ENCODE measurements at places on chromosomes 5 and 9.
A peak's percentile ranks its signal among the peaks of the same experiment; 100 is the strongest.

DNA sequence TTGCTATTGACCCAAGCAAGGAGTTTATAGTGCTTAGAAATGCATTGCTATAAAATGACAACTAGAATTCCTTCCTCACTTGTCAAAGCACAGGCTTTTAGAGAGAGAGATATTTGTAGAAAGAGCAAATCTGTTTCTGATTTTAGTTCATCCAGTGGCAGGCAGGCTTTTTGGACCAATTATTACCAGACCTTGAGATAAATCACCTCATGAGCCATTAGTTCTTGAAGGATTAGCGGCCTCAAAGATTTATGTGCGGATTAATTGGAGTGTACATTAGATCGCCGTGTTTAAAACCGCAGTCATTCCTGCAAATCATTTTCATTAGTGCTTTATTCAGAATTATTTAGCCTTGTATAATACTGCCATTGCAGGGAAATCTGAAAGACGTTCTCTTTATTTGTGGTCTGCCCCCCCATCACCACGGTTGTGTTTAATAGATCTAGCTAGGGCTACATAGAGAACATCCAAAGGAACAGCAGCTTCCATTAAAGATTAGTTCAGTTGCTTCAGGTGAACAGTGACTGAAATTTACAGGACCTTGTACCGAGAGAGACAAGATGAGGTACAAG, 28.8 kb upstream of the TJP2 start:
- DNase-seq = no peak

GRCh38 chr9:127290561-127291065, 26.0 kb downstream of the GARNL3 start:
- DNase-seq = no peak

- no peak for DNase-seq
Measured at GRCh38 chr9:17881371-17881770, 302.5 kb downstream of the SH3GL2 start.

DNA sequence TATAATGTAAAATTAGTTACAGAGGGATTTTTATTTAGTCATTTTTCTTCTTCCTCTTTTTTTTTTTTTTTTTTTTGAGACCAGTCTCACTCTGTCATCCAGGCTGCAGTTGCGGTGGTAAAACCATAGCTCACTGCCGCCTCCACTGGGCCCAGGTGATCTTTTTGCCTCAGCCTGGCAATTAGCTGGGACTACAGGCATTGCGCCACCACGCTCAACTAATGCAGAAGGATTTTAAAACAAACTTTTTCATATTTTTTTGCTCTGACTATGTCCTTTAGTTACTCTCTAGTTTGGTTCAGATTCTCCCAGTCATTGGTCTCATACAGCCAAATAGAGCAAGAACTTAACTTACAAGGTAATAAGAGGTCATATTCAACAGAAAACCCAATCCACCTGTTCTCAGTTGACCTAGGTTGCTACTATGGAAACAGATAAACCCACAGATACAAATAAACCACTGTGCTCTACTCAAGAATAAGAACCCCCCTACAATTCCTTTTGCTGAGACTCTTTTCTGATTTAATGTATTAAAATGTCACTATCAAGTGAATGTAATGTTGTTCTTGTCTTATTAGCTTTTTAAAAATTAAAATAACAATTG, 50.1 kb upstream of the TTC39B start:
- DNase-seq = no peak

GRCh38 chr5:14229181-14229580, 86.0 kb downstream of the TRIO start:
- DNase-seq = no peak

DNA sequence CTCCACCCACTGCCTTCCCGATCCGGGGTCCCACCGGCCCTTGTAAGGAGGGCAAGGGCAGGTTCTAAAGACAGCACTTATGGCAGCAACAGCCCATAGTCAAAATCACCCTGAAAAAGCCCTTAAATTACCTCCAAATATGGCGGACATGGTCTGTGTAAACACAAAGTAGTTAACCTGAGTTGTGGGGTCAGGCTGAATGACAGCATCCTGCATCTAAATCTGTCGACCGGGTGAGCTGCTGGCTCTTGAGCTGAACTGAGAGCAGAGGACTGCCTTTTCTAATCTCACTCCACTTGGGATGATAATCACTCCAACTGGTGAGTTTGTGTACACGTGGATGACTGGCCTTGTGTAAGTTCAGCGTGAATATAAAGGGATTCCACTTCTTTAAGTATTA, 249.6 kb downstream of the DENND1A start:
- no peak for DNase-seq

GRCh38 chr5:172943283-172943841, 15.9 kb upstream of the RPL26L1 start:
- peak; percentile 75 for DNase-seq

DNA sequence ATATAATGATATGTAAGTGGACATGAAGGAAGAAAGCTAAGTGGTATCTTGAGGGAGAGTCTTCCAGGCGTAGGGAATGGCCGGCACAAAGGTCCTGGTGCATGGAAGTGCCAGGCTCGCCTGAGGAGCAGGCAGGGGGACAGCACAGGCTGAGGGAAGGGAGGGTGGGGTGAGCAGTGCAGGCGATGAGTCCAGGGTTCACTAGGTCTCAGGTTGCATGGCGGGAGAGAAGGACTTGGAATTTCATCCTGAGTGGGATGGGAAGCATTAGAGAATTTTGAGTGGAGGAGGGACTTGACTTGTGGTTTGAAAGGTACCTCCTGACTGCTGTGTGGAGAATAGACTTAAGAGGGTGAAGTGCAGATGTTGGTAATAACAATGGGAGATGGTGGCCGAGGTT, 268.9 kb downstream of the ARHGEF28 start:
- no peak for DNase-seq

DNA sequence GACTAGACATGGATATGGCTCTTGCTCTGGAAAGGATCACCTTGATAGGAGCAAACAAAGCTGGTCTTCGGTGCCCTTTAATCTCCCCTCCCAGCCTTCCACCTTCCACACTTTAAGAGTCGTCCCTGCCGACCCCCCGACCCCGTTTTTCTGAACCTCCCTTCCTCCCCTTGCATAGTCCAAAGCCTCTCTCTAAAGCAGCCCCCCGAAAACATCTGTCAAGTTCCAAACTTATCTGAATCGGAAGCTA, 423 bp upstream of the NUP214 start:
- DNase-seq = no peak

GRCh38 chr5:58381566-58381965, 78.3 kb downstream of the PLK2 start:
- no peak for DNase-seq

DNA sequence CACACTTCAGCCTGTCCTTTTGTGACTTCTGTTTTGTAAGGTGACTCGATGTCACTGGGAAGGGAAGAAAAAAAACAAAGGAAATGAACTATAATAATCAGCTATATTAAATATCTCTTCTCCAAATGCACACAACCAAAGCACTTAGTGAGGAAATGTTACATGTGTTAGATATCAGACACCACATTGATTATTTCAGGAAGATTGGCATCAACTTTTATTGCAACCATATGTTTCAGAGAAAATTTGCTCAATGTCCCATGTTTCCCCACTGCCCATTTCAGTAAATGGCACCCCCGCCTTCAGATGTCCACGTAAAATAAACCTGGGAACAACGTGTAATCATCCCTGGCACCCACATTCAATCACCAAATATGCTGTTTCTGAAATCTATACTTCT, 151.8 kb downstream of the EPB41L4A start:
- no peak for DNase-seq

- no peak for DNase-seq
Measured at GRCh38 chr9:81072758-81073157, 616.6 kb downstream of the TLE1 start.

- DNase-seq = no peak
Measured at GRCh38 chr9:32487981-32488380, 38.0 kb downstream of the RIGI start.

DNA sequence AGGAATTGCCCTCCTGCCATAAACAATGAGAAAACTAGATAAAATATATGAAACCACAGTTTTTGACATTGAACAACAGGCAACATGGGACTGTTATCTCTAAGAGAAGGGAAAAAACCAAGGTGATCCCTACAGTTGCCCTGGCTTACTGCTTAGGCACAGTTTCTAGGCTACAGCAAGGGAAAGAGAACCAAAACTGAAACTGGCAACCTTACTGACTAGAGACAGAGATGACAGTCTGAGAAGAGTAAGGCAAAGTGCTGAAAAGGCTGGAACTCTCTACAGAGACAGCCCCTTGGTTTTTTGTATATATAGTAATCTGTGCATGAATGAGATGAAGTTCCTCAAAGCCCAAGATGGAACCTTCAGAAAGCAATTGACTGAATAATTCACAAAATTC, 36.2 kb upstream of the REEP2 start:
- DNase-seq = no peak

- peak; percentile 19 for DNase-seq
Measured at GRCh38 chr5:141597394-141597793, 21.4 kb downstream of the DIAPH1 start.

DNA sequence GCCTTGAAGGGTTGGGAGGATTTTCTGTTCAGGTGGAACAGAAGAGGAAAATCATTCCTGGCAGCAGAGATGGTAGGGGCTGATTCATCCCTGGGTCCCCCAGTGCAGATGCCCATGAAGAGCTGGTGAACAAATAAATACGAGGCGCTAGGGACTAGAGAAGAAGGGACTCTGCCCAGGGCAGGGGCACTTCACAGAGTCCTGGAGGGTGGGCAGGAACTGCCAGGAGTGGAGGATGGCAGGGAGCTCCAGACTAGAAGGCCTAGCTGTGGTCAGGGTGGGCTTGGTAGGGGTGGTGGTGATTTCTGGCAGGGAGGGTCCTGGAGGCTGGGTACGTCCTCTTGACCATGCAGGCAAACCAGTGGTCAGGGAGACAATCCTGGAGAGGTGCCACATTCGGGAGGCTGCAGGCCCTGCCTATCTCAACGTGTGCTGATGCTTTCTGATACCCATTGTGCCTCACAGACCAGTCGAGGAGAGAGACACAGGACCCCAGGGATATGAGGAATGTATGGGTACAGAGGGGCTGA, 69.9 kb downstream of the CRB2 start:
- no peak for DNase-seq

DNA sequence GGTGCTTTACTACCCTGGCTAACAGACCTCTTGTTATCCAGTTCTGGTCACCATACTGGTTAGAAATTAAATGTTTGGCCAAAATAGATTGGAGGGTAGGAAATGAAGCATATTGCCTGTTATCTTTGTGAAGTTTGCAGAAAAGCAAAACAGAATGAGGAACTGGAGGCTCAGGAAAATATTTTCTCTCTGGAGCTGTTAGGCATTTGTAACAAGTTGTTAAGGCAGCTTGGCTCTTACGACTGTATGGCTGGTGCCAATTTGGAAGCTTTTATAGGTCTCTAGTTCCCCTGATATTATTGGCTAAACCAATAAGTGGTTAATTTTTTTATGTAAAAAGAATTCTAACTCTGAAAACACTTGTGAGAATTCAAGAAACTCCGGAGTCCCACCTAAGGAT, 35.8 kb downstream of the CDH6 start:
- no peak for DNase-seq

DNA sequence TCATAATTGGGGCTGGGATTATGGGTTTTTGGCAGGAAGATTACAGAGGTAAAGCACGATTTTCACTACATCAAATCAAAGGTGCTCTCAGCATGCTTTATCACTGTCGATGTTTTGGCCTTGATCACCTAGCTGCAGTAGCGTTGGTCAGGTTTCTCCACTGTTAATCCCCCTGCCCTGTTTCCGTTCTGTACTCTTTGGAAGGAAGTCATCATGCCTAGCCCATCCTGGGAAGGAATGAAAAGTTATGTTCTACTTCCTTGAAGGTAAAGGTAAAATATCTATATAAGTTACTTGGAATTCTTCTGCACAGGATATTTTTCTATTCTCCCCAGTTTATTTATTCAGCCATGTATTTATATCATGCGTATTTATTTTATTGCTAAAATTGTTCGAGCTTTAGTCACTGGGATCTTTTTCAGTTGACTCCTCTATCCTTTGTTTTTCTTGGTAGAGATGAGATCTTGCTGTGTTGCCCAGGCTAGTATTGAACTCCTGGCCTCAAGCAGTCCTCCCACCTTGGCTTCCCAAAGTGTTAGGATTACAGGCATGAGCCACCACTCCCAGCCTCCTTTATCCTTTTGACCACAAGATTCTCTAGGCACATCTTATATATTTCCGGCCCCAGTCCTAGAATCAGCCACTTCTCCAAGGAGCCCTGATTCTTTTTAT, 25.3 kb downstream of the FAF2 start:
- DNase-seq = no peak

DNA sequence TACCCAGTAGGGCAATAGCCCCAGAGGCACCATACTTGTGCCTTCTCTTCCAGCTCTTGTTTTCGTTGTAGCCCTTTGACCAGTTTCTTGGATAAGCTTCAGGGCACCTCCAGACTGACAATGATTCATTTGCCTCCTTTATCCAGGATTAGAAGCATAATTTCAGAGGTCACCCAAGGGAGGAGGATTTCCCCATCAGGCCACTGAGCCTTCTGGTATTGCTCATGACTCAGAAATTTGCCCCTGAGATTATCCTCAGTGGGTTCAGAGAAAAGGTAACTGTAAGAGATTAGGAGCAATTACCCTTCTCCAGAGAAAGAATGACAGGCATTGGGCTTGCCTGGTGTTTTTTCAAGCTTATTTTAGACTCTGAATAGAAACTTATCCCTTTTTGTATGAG, 147.9 kb downstream of the MSX2 start:
- no peak for DNase-seq

DNA sequence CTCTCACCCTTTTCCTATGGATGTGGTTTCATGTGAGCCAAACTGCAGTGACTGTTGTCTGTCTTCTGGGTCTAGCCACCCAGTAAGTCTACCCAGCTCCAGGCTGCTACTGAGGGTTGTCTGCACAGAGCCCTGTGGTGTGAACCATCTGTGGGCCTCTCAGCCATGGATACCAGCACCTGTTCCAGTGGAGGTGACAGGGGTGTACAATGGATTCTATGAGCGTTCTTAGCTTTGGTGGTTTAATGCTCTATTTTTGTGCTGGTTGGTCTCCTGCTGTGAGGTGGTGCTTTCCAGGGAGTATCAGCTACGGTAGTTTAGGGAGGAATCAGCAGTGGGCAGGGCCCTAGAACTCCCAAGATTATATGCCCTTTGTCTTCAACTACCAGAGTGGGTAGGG, 186.7 kb downstream of the NR2F1-AS1 start:
- no peak for DNase-seq

GRCh38 chr5:179355976-179356974, 11.0 kb upstream of the ADAMTS2 start:
- no peak for DNase-seq

DNA sequence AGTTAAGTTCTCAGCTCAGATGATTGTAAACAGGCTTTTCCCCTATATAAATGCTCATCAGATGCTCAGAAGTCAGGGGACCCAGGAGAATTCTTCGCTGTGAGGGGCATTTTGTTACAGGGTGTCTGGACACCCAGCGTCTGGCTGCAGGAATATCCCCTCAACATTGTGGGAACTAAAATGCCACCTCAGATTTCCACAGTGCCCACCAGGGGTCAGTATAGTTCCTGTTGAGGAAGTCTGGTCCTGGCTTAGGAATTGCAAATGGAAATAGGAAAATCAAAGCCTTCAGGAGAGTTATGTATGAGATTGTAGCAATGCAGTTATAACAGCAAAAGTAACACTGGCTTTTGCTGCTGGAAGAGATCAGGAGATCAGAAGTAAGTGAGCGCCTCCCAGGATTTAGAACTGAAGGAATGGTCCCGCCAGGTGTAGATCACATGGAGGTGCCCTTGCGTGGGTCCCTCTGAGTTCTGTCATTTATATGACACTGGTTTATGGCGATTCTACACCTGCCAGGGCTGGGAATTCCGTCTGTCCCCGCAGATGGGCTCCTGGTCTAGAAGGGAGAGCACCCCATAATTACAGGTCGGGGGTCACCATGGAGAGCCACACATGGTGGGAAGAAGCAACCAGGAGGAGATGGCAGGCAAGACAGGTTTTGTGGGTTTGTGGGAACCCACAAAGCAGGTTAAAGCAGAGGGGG, 47.1 kb upstream of the CTSL start:
- DNase-seq = peak; percentile 87

- peak; percentile 59 for DNase-seq
Measured at GRCh38 chr5:60843936-60844905, at the start of gene ELOVL7. ELOVL7 (minus strand) TSS chr5:60844269; CDS start chr5:60787397, 56,872 bp downstream.
